Small intestine (tissue), 16 donors: ENCODE measurements at places on chromosomes 6 and 20.
A peak's percentile ranks its signal among the peaks of the same experiment; 100 is the strongest.

- DNase-seq: no peak
Observed at GRCh38 chr6:135283926-135284325, 102.8 kb downstream of the MYB start.

DNA sequence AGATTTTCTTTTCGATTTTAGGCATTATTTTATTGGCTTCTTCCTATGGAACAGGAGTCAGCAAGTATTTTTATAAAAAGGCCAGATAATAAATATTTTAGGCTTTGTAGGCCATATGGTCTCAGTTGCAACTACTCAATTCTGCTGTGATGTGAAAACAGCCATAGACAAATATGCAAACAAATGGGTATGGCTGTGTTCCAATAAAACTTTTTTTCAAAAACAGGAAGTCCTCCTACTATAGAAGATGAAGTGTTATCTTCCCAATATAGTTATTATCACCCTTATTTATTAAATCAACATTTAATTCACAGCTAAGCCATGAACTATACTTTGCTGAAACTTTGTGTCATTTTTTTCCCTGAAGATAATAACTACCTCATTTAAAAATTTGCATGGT is 57.2 kb downstream of the CHD6 start:
- DNase-seq: no peak

- DNase-seq: no peak
Observed at GRCh38 chr6:115765966-115766365, 294.7 kb downstream of the FRK start.

GRCh38 chr20:62339647-62340062 is 27.5 kb downstream of the LAMA5 start:
- DNase-seq: no peak

DNA sequence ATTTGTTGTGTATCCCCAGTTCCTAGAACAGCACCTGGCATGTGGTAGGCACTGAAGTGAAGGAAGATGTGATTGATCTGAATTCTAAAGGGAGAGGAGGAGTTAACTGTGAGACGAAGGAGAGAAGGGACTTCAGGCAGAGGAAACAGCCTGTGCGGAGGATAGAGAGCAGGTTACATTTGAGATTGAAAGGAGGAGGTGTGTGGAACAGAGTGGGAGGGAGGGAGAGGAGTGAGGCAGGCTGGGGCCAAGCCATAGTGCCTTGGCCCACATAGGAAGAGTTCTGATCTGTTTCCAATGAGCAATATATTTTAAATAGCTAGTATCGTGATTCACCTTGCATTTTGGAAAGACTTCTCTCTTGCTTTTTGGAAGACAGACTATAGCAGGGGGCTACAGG is 13.9 kb upstream of the MROH8 start:
- no peak for DNase-seq

DNA sequence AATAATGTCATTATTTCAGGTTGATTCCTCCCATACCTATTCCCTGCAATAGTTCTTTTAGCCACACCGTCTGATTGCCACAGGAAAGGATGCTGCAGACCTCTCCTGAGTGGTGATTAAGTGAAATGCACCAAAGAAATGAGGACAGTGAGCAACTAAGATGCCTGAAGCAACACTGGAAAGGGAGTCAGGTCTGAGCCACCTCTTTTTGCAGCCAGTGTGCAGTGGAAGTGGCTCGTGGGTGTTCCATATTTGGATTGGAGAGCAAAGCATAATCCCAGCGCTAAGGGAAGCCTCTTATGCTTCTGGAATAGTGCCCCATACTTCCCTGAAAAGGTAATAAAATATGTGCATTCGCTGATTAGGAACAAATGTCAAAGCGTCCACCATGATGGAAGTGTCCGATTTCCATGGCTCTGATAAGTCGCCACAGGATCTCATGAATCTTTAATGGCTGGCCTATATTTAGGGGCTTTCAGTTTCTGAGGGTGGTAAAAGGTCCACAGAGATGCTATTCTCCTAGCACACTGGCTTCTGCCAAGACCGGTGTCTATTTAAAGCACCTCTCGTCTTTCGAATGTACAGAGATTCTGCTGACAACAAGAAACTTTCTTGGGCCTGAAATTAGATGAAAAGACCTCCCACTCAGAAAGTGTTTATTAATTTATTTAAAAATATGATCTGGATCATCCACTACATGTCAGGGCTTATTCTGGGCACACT is 253.9 kb downstream of the SLC24A3 start:
- DNase-seq: no peak

- no peak for DNase-seq
Observed at GRCh38 chr6:69038841-69039240, 403.8 kb downstream of the ADGRB3 start.

GRCh38 chr20:11671015-11671511 is 246.6 kb upstream of the BTBD3 start:
- DNase-seq: no peak

DNA sequence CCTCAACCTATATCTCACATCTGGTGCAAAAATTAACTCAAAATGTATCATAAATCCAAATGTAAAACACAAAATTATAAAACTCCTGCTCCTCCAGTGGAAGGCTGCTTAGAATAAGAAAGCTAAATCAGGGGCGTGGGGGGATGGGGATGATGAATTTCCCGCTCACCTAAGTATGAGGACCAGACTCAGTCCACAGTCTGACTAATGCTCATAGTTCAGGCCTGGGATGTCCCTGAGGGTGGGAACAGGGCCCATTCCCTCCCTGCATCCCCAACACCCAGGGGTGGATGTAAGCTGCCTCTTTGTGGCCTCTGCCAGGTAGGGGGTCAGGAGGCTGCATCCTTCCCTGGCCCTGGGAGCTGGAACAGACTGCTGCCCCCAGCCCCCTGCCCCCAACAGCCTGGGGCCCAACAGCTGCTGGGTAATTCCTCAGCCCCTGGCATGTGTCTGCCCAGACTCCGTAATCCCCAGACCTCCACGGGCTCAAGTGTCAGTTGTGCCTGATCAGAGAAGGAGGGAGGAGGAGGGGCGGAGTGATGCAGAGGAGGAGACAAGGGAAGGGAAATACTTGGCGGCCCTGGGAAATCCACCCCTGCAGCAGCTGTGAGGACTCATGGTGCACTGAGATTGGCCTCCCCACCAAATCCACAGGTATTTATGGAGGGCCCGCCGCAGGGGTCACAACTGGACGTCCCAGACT is 224.5 kb downstream of the PREX1 start:
- DNase-seq: no peak

GRCh38 chr6:70413992-70414494 is 735 bp downstream of the FAM135A start:
- DNase-seq: no peak

DNA sequence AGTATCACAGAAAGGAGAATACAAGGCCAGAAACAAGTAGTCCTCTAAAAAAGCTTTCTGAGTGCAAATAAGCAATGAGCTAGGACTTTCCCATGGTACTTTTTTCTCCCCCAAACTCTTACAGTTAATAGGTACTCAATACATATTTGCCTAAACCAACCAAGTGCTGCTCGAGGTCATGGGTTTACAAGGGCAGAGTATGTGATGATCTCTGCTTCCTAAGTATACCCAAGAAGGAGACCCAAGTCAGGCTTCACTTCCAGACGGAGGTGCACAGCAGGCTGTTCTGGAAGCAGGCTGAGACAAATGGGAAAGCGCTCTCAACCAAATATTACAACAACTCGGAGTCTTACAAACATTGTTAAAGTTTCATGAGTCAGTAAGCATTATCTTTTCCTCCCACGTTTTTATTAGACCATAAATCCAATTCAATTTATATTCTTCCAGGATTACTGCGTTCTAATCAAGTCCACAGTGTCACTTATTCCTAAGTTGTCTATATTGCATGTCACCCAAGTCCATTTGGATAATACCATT is 8.1 kb downstream of the FYN start:
- no peak for DNase-seq

DNA sequence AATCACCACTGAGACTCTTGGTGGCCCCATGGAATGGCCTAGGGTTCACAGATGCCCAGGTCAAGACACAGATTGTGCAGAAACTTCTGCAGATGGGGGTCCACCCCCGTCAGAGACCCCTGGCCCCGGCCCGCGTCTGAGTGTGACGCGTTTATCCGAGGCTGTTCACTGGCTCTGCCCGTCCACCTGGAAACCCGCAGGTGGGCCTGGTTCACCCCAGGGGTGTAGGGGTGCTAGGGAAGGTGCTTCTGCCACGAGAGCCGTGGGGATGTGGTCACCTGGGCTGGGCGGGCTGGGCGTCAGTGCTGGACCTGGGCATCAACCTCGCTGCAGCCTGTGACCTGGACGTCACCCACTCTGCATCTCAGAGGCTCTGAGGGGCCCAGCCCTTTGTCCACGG is 39.5 kb upstream of the GATA5 start:
- no peak for DNase-seq

DNA sequence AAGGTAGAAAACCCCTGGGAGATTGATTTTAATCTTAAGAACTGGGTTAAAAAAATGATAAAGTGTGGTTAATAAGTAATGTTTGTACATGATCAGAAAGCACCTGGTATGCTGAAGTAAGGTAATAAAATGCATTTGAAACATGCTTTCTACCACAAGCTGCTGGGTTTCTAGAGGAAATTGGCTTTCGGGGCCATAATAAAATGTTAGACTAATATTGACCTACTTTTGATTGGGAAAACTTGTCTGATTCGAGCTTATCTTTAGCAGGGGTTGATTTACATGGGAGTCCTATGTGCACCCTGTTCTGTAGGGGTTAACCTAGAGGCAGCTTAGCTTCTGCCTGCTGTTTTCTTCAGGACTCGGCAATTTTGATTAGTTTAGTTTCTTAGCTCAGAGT is 50.5 kb downstream of the CRYBG1 start:
- peak; percentile 74 for DNase-seq

GRCh38 chr20:31849306-31849930 is 4.0 kb upstream of the FOXS1 start:
- DNase-seq: peak; percentile 69

GRCh38 chr6:75611702-75612375 is 10.2 kb downstream of the SENP6 start:
- no peak for DNase-seq

GRCh38 chr20:25676164-25676809 is 20.4 kb downstream of the ZNF337 start:
- DNase-seq: no peak

DNA sequence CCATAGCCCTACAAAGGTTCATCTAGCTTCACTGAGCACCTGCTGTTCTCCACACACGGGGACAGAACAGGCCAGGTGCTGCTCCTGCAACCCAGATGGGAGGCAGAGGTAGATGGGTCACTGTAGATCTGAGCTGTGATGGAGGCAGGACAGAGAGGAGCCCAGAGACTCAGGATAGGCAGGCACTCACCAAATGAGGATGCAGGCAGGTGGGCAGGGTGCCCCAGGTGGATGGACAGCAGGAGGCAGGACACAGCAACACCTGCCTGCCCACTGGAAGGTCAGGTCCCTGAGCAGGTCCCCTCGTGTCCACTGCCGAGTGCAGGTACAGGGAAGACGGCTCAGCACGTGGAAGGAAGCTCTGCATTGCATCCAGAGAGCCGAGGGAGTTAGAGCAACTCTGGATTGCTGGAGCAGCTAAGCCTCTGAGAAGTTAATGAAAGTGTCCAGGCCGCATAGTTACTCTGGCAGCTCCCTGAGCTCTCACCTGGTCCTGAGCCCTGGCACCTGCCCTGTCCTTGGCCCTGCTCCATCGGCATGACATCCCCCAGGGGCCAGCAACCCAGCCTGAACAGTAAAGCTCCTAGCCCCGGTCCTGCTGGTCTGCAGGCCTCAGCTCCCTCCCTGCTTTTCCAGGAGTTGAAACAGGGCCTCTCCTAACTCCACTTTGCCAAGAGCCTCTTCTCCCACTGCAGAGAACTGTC is 4.9 kb upstream of the YTHDF1 start:
- no peak for DNase-seq

DNA sequence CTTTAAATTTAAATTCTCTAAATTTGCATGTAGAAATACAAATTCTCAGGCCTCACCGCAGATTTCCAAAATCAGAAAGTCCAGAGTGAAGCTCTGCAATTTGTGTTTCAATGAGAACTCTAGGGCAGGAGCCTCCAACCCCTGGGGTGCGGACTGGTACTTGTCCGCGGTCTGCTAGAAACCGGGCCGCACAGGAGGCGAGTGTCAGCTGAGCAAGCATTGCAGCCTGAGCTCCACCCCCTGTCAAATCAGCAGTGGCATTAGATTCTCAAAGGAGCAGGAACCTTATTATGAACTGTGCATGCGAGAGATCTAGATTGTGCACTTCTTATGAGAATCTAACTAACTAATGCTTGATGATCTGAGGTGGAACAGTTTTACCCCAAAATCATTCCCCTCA is 203.0 kb upstream of the PCSK2 start:
- DNase-seq: no peak

GRCh38 chr6:166588691-166589336 is 2.3 kb upstream of the RAMACL start:
- DNase-seq: no peak

GRCh38 chr20:50438986-50439407 is 71.2 kb upstream of the PTPN1 start:
- no peak for DNase-seq

DNA sequence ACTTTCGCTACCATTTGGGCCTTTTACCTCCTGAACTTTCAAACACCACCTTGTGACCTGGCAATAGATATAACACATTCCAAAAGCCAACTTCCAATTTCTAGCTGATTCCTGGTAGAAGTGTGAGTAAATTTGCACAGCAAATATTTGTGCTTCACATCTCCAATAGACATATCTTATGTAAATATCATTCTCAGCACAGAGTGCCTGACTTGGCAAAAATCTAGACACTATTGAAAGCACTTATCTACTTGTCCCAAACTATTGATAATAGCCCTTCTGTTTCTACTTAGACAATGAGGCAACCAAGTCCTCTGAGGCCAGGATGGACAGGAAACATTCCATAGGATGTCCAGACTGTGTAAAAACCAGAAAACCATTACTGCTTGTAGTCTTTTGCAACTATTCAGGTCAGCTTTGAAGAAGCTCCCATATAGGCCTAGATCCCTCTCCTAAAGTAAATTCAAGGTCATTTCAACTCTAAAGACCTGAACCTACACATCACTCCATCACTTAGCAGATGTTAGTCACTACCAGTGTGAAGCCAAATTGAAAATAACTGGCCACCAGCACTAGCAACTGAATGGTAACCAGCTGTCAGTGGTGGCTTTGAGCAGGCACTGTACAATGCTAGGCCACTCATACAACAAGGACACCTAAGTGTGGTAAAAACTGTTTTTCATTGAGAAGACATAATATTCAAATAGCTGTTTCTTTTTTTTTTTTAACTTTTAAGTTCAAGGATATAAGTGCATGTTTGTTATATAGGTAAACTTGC is 95.3 kb upstream of the RSPO3 start:
- DNase-seq: no peak

GRCh38 chr6:143213859-143214376 is 153.2 kb downstream of the AIG1 start:
- DNase-seq: no peak

- DNase-seq: no peak
Observed at GRCh38 chr6:32879691-32880090, 25.7 kb downstream of the PSMB9 start.
